ENCODE measurements at places on chromosomes 16 and 17.

DNA sequence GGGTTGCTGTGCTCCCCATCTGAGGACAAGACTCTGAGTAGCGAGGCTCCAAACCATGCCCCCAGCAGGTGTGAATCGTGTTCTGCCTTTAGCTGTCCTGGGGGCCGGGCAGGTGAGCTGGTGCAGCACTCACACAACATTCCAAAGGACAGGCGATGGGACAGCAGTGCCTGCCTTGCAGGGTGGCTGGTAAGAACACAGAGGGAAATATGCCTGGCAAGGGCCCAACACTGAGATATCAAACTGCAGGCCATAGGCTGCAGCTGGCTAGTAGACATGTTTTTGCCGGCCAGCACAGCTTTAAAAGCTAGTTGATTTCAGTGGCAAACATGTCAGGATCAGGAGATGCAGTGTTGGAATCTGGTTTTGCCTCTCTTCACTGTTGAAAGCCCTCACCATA, 23.6 kb downstream of the CLEC16A start:
- DNase-seq = no peak

DNA sequence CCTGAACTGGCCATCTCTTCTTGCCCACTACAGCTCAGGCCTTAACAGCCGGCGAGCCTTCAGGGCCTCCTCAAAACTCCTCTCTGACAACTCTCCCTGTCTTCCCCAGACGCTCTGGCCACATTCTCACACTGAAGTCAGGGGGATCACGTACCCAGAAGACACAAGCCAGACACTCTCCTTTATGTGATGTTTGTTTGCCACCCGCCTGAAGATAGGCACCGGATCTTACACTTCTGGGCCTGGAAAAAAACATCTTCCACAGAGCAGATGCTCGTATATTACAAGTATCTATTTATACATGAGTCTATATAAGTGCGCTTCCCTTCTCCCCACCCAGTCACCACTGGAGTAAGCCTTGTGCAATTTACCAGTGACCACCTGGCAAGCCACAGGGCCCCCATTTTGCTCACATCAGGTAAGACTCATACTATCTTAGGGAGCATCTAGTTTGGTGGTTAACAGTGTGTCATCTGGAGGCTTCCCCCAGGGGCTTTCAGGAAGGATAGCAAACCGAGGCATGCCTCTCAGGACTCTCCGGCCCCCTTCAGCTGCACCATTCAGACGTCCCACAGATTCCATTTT, 349.4 kb downstream of the SOX9 start:
- DNase-seq = no peak

DNA sequence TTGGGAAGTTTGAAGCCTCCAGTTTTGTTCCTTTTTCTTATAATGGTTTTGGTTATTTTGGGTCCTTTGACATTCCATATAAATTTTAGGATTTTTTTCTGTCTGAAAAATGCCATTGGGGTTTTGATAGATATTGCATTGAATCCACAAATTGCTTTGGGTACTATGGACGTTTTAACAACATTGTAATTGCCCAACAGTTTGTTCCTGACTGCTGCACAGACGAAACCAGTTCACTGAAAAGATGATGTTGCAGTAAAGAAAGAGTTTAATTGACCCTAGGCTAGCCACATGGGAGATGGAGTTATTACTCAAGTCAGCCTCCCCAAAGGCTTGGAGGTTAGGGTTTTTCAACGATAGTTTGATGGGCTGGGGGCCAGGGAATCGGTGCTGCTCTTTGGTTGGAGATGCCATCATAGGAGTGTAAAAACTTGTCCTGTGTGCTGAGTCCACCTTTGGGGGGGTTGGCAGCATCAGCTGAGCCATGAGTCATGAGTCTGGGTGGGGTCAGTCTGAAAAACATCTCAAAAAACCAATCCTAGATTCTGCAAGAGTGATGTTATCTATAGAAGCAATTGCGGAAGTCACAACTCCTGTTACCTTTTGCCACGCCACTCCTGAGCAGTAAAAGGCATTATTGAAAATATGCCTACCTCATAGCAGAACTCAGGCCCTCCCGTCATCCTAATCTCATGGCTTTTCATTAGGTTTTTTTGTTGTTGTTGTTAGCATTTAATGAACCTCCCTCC, 2.7 kb upstream of the PRSS41 start:
- DNase-seq = no peak

DNA sequence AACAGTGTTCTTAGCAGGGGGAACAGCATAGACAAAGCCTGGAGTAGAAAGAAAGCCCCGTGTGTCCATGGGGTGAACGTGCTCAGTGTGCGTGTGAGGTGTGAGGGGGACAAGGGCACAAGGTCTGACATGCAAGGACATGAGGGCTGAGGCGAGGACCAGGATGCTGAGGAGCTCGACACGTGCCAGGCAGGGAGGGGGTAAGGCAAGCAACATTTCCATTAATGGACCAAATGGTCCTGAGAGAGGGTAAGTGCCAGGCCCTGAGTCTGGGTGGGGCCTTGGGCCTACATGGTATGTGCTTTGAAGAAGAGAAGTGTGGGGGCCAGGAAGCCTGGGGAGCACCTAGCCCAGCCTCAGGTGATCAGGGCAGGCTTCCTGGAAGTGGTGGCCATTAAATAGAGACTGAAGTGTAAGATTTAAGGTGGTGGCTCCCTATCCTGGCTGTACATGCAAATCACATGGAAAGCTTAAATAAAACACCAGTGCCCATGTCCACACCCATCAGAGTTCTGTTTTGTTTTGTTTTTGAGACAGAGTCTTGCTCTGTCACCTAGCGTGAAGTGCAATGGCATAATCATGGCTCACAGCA, 29.3 kb downstream of the ADCY7 start:
- DNase-seq = no peak

DNA sequence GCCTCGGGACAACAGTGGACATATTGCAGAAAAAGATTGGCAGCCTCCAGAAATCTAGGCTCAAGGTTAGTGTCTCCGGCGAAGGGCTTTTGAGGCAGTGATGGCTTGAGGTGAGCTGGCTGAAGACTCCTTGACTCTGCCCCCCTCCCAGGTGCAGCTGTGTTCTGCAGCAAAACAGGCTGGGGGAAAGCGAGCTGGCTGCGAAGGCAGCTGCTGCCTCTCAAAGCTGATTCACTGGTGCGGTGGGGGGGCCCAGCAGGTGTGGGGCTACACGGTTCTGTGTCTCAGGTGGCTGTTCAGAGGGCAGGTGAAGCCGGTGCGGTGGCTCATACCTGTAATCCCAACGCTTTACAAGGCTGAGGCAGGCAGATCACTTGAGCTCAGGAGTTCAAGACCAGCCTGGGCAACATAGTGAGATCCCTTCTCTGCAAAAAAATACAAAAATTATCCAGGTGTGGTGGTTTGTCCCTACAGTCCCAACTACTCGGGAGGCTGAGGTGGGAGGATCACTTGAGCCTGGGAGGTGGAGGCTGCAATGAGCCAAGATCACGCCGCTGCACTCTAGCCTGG, 22.9 kb downstream of the C16orf96 start:
- no peak for DNase-seq

- DNase-seq = no peak
These were observed 10.2 kb downstream of the MYO19 start for GRCh38 chr17:36524428-36524876.

GRCh38 chr17:46045639-46046038, 46.6 kb downstream of the STH start:
- DNase-seq = no peak

DNA sequence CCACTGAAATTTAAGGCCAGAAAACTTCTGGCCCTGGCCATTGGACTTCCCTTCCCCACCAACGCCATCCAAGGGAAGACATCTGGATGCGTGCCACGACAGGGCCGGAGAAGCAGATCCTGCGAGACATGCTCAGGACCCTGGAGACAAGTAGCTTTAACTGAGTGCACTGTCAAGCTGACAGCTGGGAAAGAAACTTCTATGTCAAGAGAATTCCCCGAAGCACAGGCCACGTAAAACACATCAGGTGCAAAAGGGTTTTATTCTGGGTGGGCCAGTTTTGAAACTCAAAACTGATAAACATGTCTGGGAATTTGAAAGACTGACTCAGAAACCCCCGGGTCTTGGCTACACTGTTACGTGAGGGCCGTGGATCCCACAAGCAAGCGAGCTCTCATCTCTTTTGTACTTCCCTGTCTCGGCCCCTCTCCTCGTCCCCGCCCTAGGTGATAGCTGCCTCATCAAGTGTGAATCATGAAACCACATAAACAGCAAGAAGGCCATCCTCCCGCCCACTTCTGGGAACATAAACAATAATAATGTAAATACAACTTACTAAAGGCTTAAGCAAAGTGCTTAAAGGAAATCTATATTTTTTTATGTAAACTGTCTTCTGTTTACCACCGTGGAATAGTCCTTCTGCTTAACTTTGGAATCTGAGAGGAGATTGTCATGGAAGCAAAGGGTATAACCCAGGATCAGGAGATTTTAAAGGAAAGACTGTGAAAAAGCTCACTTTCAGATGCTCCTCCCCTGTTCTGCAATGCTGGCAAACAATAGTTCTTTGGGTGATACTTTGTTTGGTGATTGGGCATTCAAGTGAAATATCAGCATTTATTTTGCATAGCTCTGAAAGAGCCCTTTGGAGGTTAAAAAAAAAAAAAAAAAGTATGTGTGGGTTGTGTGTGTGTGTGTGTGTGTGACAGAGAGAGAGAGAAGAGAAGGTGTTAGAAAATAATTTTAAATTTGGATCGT, 406.0 kb upstream of the MAF start:
- no peak for DNase-seq

DNA sequence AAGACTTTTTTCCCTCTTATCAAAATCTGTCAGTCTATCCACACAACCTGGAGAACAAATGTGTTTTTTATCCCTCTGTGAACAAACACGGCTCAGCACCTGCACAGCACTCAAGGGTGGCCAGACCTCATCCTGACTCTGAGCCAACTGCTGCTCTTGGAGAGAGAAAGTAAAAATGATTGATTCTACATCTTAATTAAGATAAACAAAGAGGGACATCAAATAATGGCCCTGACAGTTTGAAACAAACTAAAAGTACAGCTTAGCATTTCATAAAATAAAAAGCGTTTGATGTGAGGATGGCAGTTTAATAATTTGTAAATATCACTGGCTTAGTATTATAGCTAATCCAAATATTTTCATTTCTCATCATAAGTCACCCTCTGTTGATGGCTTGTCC, 106.2 kb downstream of the SNX11 start:
- DNase-seq = no peak

- peak; percentile 92 for DNase-seq
These were observed at the start of gene ACAP1 for GRCh38 chr17:7336240-7337175. ACAP1 (plus strand) TSS chr17:7336529; CDS start chr17:7336735, 206 bp downstream.

DNA sequence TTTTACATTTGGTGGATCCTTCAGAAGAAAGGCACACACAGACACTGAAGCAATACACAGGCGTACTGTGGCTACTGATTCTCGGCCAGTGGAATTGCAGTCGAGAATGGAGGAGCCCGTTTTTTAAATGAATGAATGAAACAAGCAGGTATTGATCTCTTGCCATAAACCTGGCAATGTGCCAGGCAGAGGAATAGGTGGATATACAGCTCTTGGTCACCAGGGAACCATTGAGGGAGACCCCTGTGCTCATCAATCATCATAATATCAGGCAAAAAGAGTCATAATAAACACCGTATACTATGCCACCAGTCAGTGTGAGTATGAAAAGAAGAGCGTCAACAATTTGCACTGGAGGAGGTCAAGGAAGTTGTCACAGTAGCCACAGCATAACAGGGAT, 140.3 kb upstream of the FOXF1 start:
- no peak for DNase-seq

- DNase-seq = no peak
These were observed 801 bp downstream of the VPS35 start for GRCh38 chr16:46688101-46688653.

GRCh38 chr16:72835086-72835485, 212.8 kb downstream of the ZFHX3 start:
- no peak for DNase-seq

GRCh38 chr16:2748757-2749455, 3.5 kb upstream of the SRRM2 start:
- DNase-seq = no peak

DNA sequence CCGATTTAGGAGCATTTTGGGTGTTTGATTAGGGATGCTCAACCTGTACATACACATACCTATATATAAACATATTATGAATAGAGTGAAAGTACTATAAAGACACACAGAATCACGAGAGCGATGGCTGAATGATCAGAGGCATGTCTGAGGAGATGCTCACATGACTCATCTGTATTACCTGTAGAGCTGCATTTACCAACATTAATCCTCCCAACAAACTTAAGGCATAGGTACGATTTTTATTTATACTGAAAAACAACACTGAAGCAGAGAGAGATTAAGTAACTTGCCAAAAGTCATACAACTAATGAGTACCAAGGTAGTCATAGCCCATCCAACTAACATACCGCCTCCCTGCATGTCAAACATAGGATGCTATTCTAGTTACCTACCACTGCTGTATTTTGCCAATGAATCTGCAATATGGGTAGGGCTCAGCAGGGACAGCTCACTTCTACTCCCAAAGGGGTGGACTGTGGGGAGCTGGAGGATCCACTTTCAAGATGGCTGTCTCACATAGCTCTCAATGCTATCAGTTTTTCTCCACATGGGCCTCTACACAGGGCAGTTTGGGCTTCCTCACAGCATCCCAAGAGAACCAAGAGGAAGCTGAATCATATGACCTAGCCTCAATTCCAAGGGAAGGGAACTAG, 7.3 kb downstream of the CYB5D1 start:
- DNase-seq = no peak

DNA sequence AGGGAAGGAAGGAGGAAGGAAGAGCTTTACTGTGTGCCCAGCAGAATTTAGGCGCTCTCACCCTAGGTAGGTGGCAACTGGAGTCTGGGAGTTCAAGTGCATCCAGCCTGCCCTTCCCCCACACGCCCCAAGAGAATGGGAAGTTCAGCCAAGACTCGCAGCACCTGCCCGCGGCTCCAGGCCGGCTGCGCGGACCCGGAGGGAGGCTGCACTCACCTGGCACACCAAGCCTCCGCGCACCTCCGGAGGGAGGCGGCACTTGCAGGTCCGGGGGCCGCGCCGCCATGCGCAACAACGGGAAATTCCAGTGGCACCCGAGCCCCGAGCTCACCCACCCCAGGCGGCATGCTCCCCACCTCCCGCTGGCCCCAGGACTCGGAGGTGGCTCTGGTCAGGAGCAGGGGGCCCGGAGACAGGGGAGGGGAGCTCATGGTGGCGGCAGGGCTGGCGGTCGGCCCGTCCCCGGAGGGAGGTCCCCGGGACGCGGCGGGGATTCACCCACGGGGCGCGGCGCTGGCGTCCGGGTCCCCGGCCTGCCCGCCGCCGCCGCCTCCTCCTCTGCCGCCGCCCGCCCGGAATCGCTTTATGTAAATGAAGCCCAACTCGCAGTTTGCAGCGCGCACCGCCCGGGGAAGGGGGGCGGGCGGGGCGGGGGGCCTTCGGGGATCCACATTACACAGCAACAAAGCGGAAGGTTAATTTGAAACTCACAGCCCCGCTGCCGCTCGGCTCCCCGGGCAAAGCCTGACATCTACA, at the start of gene ZFHX3:
ZFHX3 (minus strand) TSS at position 593 of the 756 bp plus-strand sequence. CDS start 87,983 bp downstream, outside the sequence.
- peak; percentile 31 for DNase-seq
